ENCODE measurements at places on chromosomes 12 and 14. TPM values are rescaled to one million over a fixed set of nuclear protein-coding genes. Genes with fewer than 3 reads are reported as not detected.

DNA sequence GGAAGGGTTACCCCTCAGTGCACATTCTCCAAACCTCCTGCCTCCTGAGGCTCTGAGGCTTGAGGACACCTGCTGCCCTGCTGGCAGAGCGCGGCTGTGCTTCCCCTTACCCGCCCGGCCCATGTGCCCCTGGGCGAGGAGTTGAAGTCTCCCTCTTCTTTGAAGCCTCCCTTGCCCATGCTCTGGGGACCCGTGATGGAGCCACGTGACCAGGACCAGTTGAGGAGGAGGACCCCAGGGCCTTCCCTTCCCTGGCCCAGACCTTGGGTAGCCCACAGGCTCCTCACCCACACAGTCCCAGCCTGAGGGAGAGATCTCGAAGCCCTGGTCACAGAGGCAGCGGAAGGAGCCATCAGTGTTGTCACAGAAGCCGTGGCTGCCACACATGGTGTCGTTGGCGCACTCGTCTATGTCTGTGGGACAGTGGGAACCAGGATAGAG is 12.9 kb downstream of the ISCA2 start:
- DNase-seq = no peak

GRCh38 chr12:9799961-9800360 is 27.3 kb upstream of the KLRF1 start:
- no peak for DNase-seq

NKX2-1 gene
- 0.13 TPM for total RNA-seq

GRCh38 chr14:72948481-72949138 is 22.3 kb downstream of the DCAF4 start:
- peak; percentile 35 for DNase-seq

DNA sequence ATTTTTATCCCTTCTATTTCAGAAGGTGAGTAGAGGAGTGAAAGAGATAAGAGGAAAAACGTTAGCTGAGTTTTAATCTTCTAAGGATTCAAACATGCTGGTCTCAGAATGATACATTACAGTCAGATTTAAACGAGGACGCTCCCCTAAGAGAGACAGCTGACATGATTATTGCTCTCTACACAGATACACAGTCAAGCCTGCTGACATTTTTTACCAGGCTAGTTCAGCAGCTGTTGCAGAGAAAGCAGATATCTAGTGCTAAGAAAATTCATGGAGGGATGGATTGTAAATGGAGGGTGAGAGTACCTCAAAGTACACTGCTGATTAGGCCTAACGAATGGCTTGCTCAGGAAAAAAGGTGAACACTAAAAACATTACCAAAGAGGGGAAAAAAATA is 31.9 kb upstream of the SOS2 start:
- no peak for DNase-seq

TOMM20L gene
- not detected for total RNA-seq

DNA sequence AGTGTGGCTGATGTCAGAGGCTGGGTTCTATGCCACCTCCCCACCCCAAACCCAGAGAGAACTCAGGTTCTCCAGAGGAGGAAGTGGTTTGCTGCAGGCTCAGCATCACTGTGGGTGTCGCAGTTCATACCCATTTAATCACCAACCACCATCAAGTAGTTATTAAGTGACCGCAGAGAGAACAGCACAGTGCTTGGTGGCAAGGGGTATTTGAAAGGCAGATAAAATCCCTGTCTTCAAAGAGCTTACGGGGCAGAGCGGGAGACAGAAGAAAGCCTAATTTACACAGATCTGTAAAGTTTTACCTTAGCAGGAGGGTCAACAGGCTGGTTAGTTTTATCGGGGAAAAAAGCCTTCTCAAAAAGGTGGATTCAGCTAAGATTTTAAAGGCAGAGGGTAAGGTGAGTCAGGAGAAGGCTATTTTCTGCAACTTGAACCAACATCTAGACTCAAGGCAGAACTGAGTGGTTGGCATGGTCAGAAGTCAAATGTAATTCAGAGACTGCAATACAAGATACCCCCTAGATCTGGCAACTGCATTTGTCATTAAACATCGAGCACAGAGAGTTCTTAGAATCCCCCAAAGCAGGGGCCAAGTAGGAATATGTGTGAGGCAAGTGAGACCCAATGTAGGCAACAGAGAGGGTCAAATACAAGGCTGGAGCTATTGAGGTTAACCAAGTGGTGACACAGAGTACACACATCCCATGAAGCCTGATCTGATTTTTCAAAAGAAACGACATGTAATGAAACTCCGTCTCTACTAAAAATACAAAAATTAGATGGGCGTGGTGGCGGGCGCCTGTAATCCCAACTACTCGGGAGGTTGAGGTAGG is 13.2 kb downstream of the PXN start:
- no peak for DNase-seq

RABGGTA gene
- total RNA-seq = 30.9 TPM

TMEM233 gene
- total RNA-seq = not detected

RNASE7 gene
- total RNA-seq = not detected

DNA sequence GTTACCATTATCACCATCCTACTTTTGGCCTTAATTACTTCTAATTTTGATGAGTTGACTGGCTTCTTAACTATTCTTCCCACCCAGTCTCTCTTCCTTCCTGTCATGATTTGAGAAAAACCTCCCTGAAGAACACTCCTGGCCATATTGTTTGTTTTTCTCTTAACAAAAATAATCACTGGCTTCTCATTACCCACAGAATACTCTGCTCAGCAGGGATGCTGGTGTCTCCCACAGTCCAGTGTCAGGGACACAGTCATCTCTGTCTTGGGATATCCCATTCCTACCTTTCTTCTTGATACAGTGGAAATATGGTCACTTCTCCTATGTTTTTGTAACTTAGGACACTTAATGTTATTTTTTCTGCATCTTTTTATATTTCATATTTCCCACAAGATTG is 103.7 kb downstream of the SRGAP1 start:
- no peak for DNase-seq

GLI1 gene
- total RNA-seq = 6.5 TPM

GRCh38 chr12:89139390-89139789 is 212.9 kb downstream of the DUSP6 start:
- no peak for DNase-seq
